ENCODE measurements at places on chromosomes 1 and 21.
A peak's percentile ranks its signal among the peaks of the same experiment; 100 is the strongest.

GRCh38 chr1:110490791-110491451 is 28.1 kb downstream of the KCNA10 start:
- DNase-seq, result no peak

GRCh38 chr1:84836145-84836544 is 56.9 kb downstream of the LPAR3 start:
- no peak for DNase-seq

GRCh38 chr1:22830041-22830566 is 119.5 kb downstream of the EPHB2 start:
- DNase-seq, result no peak

DNA sequence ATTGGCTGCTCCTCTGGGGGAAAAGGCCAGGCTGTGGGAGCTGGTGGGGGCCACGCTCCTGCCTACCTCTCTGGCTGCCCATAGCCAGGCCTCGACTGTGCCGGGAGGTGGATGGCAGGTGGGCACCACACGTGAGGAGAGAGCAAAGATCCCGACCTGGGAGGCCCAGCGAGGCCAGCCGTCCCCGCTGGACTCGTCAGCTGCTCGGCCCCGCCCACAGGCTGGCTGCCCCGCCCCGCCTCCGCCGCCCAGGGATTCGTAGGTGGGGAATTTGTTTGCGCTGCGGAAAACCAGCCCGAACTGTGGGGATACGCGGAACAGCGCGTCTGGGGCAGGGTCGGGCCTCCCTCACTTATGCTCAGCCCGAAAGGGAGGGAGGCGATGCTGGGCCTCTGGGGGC is 31.7 kb downstream of the TP73 start:
- DNase-seq, result no peak

DNA sequence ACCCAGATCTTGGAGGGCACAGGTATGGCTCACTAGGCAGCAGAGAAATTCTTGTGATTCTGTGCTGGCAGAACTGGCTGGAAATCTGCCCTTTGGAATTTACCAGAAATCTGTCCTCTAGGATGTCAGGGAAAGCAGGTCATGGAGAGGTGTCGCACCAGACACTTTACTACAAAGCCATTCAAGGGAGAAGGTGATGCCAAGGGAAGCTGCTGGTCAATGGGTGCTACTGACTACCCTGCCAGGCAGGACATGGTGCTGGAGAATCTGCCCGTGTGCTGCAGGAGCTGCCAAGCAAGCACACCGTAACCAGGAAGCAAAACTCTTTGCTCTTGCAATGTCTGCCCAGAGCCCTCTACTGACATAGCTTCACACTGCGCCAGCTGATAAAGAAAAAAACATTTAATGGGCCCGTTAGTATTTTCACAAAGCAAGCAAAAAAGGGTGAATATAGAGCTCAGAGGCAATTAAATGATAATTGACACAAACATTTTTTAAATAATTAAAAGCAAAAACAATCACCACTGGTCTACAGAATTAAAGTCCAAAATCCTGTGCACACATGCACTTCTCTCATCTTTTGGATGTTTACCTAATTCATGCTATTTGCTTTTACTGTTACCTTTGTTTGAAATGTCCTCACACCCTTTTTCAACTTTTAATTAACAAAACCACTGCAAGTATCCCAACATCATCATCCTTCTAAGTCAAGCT is 7.2 kb upstream of the FBXO28 start:
- no peak for DNase-seq

DNA sequence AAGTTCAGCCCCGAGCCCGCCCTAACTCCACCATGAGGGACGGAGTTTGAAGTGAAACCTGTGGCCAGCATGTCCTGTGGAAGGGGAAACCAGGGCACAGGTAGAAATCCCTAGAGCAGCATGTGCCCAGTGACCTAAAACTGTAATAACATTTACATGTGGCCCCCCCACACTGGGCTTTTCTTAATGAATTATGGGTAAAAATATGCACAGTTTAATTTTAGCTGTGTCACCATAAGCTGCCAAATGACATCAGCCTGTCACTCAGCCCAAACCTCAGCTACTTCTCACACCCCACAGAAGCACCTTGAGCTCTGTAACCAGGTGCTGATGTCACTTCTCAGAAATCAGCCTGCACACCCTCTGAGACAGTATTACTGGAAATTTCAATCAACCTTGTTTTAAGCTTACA is 50.0 kb upstream of the SLC19A1 start:
- DNase-seq, result peak; percentile 51

- DNase-seq, result no peak
These were observed 341.0 kb upstream of the NEGR1 start for GRCh38 chr1:72623299-72623708.

- DNase-seq, result no peak
These were observed 283.1 kb downstream of the HLX start for GRCh38 chr1:221162352-221162751.

DNA sequence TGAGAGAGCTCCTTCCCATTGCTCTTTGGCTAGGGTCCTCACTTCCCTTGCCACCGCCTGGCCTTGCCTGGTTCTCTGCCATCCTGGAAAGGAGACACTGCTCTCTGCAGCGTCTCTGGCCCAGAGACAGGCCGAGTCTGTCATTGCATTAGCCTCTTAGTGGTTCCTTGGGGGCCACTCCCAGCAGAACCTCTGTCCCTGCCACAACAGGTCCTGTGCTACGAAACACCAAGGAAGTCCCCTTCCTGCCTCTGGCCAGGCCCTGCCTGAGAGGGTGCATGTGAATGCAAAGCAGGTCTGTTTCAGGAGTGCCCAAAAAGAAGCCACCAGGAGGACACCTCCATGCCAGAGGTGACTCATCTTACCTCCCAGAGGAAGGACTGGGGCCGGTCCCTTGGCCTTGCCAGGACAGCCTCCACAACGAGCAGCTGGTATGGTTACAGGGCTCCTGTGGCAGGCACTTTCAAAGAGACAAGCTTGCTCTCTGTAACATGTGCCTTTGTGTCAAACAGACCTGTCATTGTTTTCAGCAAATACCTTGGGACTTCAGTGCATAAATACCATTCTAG is 59.6 kb downstream of the VPS26C start:
- DNase-seq, result no peak

DNA sequence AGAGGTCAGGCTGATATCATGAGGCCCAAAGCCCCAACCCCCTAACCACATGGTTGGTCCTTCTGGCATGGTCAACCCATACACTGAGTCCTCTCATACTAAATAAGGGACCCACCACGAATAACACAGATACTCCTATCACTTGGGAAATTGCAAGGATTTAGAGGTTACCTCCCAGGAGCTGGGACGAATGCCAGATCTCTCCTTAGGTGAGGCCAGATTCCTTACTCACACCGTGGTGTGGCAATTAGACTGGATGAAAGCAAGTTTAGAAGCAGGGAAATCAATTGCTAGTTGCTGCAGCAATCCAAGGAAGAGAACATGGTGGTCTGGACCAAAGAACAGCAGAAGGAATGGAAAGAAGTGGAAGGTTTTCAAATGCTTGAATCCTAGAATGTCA is 60.1 kb downstream of the IER5 start:
- DNase-seq, result no peak

- no peak for DNase-seq
These were observed 83.4 kb upstream of the FMN2 start for GRCh38 chr1:240008298-240008697.

DNA sequence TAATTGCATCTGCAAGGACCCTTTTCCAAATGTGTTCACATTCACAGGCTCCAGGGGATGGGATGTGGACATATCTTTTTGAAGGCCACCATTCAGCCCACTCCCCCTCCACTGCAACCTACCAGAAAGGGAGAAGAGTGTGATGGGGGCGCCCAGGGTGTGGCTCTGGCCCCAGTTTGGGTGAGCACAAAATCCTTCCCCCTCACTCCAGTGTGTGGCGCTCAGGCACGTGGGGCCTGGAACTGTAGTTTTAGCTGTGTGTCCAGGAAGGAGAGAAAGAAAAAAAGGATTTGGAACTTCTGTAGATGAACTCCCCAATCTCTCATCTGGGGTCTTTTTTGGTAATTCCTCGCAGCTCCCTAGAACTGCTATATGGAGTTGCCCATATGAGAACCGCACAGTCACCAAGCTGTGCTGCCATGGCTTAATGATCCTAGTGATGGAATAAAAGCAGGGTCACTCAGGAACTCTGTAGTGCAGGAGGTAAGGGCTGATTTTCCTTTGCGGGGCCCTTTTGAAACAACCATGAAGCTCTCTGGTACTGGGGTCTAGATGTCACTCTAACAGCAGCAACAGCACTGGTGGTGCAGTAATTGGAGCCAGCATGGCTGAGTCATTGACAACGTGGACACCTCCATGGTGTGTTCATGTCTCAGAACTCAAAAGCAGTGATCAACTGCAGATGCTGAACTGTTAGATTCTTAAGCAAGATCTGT is 17.0 kb downstream of the AGT start:
- DNase-seq, result no peak

DNA sequence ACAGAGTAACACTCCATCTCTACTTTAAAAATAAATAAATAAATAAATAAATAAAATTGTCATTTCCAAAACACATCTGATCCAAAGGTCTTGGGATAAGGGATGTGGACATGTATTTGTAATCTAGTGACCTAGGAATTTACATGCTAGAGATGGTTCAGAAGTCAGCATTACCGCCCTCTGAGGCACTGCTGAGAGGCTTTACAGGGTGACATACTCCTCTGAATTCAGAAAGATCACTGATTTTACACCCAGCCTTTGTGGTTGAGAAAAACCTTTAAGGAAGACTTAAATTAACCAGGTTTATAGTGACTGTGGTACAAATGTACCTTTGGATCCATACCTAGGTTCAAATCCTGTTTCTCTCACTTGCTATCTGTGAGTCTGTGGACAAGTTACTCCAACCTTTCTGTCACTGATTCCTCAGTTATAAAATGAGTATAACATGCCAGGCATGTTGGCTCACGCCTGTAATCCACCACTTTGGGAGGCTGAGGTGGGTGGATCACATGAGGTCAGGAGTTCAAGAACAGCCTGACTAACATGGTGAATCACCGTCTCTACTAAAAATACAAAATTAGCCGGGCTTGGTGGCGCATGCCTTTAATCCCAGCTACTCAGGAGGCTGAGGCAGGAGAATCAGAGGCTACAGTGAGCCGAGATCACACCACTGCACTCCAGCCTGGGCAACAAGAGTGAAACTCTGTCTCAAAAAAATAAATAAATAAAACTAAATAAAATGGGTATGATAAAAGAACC is 20.1 kb downstream of the OSBPL9 start:
- no peak for DNase-seq

GRCh38 chr1:12271033-12271432 is 41.2 kb downstream of the VPS13D start:
- DNase-seq, result no peak

GRCh38 chr1:89598450-89599331 is 34.2 kb upstream of the LRRC8C start:
- no peak for DNase-seq

- no peak for DNase-seq
These were observed 2.2 kb downstream of the PADI4 start for GRCh38 chr1:17310068-17310640.

- DNase-seq, result no peak
These were observed 151.0 kb downstream of the NUF2 start for GRCh38 chr1:163472651-163473248.

DNA sequence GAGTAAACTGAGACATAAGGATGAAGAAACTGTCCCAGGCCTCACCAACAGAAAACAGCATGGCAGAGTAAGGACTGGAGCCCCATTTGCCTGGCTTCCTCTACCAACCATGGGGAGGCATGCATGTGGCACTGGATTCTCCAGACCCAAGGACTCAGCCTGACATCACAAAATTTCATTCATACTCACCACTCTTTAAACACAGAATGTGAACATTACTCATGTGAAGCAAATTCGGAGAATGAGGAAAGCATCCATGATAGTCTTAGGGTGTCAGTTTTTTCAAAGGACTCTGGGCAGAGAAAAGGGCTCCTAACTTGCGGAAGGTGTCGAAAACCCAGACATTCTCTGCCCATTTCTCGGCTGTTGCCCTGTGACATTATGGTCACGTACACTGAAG is 83.9 kb downstream of the PCNX2 start:
- no peak for DNase-seq

DNA sequence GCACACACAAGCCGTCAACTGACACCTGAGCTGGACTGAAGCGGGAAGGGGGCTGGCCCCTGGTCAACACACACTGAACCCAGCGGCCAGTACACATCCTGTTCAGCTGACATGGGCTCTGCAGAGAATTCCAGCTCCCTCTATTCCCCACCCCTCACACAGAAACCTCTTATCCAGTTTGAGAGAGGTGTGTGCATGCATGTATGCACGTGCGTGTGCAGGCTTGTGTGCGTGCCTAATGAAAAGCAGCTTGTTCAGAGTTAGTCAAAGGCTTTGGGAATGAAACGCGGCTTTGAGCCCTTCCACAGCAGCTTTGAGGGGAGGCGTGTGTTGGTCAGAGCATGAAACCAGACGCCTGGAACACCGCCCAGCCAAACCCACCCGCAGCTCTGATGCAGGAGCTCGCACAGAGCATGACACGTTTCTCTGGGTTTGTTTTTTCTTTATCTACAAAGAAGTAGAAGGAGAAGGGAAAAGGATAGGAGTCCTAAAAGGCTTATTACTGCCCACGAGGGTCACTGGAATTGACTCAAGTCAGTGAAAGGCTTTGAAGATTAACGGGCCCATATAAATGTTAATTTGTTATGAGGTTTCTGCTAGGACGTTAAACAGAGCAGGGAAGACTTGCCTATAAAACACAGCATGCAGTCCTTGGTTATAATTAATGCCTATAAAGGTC is 184.2 kb downstream of the ETS2 start:
- no peak for DNase-seq

DNA sequence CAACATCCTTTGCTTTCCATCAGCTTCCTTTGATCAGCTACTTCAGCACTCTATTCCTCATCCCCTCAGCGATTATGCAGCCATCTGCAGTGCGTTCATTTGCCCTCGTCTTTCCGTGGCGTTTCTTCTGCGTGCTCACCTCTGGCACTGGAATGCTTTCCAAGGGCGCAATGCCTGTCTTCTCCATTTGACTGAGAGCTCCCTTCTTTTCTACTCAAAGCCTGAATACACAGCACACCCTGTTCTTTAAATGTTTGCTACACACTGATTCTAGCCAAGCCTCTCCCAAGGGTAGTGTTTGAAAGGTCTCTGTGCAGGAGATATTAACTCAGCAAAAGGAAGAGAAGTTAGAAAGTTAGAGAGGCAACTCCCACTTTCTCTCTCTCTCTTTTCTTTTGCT is 22.6 kb downstream of the C1orf116 start:
- DNase-seq, result no peak

GRCh38 chr21:25171438-25171837 is 435.8 kb downstream of the MRPL39 start:
- DNase-seq, result no peak

DNA sequence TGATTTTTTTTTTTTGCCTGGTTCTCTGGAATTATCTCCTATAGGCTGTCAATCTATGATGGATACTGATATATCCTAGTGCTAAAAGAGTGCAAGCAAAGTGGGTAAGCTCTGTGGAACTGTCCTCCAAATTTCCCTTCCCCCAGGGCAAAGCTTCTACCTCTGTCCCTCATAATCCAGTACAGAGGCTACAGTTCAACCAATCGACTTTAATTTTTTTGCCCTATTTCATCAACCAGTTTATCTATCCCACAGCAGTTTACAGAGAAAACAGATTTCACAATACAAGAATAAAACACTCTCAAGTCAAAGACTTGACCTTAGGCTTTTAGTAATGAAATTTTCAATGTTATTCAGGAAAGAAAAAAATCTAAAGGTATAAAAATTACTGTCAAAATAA is 13.9 kb downstream of the PUM1 start:
- DNase-seq, result no peak

GRCh38 chr21:30582870-30583269 is 7.3 kb downstream of the KRTAP22-2 start:
- no peak for DNase-seq
